Stimulated activated CD4-positive, alpha-beta T cell treated with anti-CD3 and anti-CD28 coated beads, Interleukin-15, amount 100 ng/mL, for 1 hour (primary cell): ENCODE measurements at places on chromosomes 13 and 19.

- DNase-seq: no peak
These were observed 65.7 kb downstream of the SPACA7 start for GRCh38 chr13:112441779-112442310.

DNA sequence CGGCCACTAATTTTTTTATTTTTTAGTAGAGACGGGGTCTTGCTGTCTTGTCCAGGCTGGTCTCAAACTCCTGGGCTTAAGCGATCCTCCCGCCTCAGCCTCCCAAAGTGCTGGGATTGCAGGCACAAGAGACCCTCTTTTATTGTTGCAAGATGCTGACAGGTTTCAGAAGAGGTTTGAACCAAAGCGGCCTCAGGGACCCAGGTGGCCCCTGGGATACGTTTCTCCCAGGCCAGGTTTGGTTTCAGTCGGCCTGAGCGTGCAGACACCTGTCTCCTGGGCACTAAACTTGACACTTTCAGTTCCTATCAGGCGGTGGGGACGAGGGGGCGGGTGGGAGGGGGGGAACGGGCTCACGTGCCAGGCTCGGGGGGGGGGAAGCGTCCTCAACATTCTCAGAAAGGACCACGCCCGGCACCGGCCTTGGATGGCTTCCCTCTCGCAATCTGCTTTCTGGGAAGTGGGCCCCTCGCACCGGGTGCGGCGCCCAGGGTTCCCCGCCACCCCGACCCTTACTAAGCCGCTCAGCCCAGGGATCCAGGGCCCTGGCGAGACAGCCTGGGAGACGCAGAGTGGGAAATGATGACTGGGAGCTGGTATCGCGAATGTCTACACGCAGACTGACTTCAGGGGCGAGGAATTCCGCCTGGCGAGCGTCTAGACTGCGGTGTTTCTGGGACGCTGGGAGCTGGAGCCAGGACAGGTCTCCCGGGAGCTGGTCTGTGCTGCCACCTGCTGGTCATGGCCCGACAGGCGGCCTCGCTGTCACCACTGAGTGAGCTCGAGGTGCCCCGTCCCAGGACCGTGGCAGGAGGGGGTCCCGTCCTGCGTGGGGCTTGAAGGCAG is 91.6 kb downstream of the GNG7 start:
- peak; percentile 75 for DNase-seq

GRCh38 chr19:33659835-33660234 is 38.1 kb downstream of the CHST8 start:
- DNase-seq: no peak

- DNase-seq: no peak
These were observed 29.2 kb downstream of the C2CD4C start for GRCh38 chr19:379796-380195.

GRCh38 chr19:50678323-50678722 is 29.1 kb downstream of the C19orf81 start:
- DNase-seq: no peak

DNA sequence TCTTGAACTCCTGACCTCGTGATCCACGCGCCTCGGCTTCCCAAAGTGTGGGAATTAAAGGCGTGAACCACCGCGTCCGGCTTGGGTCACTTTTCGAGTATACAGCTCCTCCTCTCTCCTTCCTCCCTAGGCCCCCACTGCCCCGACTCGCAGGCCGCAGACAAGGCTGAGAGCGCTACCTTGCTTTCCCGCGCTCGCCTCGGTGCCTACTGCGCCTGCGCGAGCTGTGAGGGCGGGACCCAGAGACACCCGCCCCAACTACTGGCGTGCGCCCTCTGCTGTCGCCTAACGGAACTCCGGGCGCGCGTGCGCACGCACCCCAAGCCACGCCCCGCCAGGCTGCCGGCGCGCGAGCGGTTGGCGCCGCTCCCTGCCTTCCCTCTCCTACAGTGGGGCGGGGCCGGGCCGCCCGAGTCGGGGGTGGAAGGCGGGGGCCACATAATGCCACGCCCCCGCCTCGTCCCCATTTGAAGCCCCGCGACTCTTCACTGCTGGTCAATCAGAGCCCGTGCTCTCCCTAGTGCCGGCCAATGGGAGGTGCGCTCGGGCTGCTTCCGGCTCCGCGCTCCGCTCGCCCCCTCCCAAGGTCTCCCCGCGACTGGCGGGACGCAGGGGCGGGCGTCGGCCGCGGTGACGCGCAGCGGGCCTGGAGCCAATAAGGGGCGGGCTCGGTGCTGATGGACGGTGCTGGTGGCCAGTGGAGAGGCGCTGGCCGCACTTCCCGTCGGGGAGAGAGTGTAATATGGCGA is at the start of gene RAB8A:
RAB8A (plus strand) TSS at position 730 of the 749 bp plus-strand sequence; CDS start at position 743, 13 bp downstream.
- peak; percentile 100 for DNase-seq

- DNase-seq: no peak
These were observed 49.5 kb downstream of the KDM4B start for GRCh38 chr19:5018224-5019015.

- DNase-seq: no peak
These were observed 354.9 kb upstream of the HTR2A start for GRCh38 chr13:47251771-47252170.

GRCh38 chr13:28246891-28247290 is 108.5 kb downstream of the PAN3 start:
- DNase-seq: no peak

- DNase-seq: peak; percentile 54
These were observed 413.9 kb downstream of the COG6 start for GRCh38 chr13:40069173-40070044.

DNA sequence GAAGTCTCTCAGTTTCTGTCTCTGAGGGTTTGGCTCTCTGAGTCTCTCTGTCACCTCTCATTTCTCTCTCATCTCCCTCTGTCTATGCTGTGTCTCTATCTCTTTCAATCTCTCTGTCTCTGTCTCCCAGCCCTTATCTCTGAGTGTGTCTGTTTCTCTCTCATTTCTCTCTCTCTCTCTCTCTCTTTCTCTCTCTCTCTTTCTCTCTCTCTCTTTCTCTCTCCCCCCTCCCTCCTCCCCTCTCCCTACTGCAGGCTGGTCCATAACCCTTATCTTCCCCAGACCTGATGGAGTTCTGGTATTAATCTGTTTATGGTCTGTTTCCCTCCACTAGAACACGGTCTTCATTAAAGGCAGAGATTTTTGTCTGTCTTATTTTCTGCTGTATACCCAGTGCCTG is 1.3 kb upstream of the PVR start:
- no peak for DNase-seq

DNA sequence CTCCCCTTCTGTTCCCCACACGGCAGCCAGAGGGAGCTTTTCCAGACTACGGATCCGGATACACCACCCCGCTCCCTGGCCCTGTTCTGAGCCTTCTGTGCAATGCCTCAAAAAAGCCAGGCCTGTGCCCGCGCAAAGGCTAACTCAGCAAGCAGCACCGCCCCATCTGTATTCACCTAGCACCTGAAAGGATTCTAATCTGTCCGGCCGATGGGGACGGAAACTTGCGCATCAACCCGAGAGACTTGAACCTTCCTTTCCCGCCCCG is 589 bp downstream of the ZBTB45 start:
- peak; percentile 21 for DNase-seq

GRCh38 chr13:32176696-32177095 is 138.5 kb downstream of the ZAR1L start:
- no peak for DNase-seq

GRCh38 chr19:39236527-39236926 is 8.3 kb downstream of the IFNL3 start:
- no peak for DNase-seq

- DNase-seq: no peak
These were observed 314.7 kb downstream of the ITGBL1 start for GRCh38 chr13:101767131-101767530.

DNA sequence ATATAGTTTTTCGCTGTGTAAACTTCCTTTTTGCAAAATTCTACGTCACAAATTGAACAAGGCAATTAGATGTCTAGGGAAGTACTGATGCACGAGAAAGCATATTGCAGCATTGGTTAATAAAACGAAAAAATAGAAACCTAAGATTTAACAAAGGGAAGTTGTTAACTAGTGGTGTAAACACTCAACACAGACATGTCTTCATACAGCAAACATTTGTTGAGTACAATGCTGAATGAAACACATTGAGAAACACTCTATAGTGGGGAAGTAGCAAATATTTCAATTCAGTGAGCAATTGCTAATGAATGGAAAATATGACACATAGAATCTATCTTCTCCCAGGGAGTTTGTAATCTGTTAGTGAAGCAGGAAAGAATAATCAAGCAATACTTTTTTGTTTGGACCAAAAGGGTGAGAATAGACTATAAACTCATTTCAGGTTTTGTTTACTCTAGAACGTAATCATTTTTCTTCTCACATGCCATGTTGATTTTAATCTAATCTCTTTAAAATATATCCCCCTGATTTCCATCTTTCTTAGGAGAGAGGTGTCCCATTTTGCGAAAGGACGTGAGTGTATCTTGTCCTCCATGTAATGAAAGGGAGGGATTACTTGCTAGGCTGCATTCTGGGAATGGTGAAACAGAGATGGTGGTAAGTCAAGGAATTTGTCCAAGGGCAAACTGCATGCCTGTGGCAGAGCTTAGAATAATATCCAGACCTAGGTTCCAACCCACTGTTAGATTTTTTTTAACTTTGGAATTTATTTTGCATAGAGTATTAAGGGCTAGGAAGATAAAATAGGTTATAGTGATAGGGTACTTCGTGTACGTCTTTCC is 1.7 kb upstream of the ANKRD10 start:
- DNase-seq: no peak

DNA sequence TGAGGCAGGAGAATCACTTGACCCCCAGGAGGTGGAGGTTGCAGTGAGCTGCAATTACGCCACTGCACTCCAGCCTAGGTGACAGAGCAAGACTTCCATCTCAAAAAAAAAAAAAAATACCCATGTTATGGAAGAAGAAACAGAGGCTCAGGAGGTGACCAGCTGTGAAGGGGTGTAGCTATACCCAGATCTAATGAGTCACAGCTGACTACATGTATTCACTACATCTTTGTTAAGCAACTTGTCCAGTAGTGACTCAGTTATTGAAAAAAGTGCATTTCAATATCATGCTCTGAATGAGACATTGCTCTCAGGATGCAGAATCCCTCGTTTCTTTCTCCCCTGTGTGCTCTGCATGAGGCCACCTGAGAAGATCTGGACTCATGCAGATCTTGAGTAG is 16.1 kb upstream of the SPART start:
- no peak for DNase-seq

- DNase-seq: no peak
These were observed 18.1 kb downstream of the CEBPA start for GRCh38 chr19:33284146-33284643.

- no peak for DNase-seq
These were observed 284.4 kb upstream of the NBEA start for GRCh38 chr13:34657716-34658115.

DNA sequence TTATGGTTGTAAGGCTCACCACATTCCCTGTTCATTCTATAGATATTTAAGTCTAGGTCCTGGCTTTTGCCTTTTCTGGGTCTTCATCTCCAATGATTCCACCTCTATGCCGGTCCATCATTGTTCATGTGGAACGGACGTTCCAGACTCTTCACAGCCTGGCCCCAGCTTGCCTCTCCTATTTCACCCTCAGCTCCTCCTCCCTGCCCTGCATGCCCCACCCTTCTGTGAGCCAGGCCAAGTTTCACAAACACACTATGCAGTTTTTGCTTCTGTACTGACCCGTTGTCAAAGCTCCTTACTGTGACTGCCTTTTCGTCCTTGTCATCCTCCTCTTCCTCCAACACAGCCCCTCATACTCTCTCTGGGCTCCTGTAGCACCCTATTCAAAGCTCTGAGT is 31.3 kb downstream of the TEX26 start:
- no peak for DNase-seq

GRCh38 chr13:99385940-99386339 is 78.7 kb upstream of the GPR183 start:
- DNase-seq: no peak

DNA sequence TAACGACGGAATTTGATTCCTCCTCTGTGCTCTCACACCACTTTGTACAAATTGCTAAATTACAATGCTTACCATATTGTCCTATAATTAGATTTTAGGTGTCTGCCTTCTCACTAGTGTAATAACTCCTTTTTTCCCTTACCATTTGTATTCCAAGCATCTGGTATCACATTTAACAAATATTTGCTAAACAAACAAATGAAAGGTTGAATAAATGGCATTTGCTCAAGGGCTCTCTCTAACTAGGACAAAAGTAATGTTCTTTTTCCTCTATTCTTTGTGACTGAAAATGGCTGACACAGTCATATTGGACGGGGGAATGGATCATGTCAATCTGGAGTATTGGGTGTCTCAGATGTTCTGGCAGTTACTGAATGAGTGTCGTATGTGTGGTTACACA is 99.7 kb downstream of the ENOX1 start:
- DNase-seq: no peak

DNA sequence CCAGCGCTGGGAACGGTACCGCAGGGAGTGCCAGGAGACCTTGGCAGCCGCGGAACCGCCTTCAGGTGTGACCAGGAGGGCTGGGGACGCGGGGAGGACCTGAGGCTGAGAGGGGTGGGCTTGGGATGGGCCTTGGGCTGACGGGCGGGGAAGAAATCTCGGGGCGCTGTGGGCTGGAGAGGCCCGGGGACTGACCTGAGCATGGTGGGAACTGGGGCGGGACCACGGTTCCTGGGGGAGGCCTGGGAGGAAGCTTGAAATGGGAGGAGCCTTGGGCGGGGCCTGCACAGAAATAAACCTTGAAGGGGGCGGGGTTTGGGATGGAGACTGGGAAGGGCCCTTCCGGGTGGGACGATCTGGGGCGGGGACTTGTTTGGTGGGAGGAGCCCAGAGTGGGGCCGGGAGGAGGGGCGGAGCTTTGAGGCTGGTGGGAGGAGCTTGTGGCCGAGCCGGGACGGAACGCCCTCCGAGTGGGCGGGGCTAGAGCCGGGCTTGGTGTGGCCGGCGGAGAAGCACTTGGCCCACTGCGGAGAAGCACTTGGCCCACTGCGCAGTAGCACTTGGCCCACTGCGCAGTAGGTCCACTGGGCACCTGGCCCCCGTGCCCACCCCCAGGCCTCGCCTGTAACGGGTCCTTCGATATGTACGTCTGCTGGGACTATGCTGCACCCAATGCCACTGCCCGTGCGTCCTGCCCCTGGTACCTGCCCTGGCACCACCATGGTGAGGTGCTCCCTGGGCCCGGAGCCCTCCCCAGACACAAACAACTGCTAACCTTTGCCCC is 2.8 kb downstream of the GIPR start:
- peak; percentile 37 for DNase-seq

- DNase-seq: no peak
These were observed 1.7 kb downstream of the ANKRD24 start for GRCh38 chr19:4183967-4184717.

GRCh38 chr13:33348366-33348765 is 62.8 kb upstream of the STARD13 start:
- DNase-seq: no peak

GRCh38 chr19:30781519-30781918 is 409.3 kb downstream of the ZNF536 start:
- no peak for DNase-seq
